ENCODE measurements at places on chromosomes 6 and 20.
A peak's percentile ranks its signal among the peaks of the same experiment; 100 is the strongest.

DNA sequence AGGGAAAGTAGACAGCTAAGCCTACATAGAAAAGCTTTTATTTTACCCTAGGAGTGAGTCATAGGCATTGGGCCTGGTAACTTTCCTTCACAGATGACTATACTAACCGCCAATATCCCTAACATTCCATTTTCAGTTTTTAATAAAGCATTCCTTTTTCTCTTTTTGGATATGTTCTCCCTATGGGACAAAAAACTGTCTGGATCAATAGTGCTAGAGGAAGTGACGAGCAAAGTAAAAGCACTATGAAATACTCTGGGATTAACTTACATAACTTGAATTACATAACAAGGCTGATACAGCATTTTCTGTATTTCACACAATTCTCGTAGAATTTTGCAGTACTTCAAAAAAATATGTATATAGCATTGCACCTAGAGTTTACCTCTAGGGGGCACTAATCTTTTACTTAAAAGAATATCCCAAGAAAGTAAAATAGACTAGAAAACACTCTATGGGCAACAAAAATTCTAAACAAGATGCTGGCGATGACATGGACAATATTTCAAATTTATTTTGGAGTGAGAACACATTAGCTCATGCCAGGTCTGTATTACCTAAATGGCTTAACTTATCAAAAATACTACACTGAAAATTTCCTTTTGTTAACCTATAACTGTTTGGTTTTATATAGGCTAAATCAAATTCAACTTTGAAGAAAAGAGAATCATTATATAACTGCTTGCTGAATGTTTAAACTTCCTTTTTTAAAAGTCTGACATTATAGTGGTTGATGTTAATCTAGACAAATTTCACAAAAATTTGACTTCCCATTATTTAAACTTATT is 66.3 kb upstream of the DST start:
- DNase-seq = peak; percentile 8

DNA sequence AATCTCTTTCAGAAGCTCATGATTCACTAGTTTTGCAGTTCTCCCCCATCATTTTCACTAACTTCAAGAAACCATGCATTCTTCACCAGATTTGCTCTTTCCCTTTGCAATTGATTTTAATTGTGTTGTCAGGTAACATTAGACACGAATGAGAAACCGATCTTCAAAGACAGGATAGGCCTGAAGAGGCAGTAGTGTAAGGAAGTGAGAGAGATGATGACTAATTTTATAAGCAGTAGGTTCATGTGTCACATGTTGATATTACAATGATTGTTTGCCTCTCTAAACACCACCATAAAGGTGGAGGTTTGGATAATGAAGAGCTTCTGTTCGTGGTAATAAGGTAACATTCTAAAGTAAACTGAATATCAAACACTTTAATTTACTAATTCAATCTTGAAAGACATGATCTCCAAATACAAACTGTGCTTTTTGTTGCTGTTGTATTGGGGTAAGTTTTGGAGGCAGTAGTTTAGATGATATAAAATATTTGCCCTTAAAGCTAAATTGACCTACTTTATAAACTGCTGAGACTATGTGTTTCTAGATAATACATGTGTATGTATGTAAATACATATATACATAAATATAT is 207.2 kb downstream of the PHACTR1 start:
- no peak for DNase-seq

- DNase-seq = no peak
Measured at GRCh38 chr6:109302176-109302575, 80.1 kb downstream of the CD164 start.

DNA sequence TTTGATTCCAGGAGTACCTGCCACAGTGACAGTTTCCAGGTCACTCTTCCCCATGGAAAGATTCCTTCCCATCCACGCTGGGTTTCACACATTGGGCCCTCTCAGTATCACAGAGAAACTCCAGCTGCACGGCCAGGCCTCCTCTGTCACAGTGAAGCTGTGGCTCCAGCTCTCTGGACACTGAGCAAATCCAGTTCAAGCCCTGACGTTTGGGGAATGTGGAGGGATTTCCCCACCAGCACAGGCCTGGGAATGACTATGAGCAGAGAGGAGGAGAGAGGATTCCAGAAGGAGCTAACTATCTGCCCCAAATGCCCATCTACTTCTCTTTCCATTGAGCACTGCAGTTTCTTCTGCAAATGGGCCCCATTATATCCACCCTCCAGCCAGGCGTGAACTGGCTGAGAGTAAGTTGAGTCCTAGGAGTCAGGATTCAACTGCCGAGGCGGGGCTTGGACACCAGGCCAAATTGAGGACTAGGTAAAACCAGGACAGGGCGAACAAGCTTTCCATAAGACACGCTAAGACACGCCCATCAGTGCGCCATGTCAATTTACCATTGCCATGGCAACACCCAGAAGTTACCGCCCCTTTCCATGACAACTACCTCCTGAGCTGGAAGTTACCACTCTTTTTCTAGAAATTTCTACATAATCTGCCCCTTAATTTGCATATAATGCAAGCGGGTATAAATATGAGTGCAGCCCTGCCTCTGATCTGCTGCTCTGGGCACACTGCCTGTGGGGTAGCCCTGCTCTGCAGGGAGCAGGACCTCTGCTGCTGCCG is 9.2 kb upstream of the BNIP5 start:
- no peak for DNase-seq

GRCh38 chr20:14336686-14337085 is 726 bp downstream of the FLRT3 start:
- no peak for DNase-seq

- no peak for DNase-seq
Measured at GRCh38 chr6:302760-303159, 10.5 kb downstream of the DUSP22 start.

DNA sequence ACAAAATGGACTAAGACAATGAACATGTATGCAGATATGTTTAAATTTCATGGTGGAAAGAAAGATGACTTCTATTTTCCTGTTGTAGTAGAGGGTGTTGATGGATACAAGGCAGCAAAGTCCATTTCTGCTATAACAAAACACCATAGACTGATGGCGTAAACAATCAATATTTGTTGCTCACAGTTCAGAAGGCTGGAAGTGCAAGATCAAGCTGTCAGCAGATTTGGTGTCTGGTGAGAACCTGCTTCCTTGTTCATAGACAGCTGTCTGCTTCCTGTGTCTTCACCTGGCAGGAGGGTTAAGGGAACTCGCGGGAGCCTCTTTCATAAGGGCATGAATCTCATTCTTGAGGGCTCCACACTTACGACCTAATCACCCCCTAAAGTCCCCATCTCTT is 83.0 kb upstream of the ELOVL5 start:
- DNase-seq = no peak

DNA sequence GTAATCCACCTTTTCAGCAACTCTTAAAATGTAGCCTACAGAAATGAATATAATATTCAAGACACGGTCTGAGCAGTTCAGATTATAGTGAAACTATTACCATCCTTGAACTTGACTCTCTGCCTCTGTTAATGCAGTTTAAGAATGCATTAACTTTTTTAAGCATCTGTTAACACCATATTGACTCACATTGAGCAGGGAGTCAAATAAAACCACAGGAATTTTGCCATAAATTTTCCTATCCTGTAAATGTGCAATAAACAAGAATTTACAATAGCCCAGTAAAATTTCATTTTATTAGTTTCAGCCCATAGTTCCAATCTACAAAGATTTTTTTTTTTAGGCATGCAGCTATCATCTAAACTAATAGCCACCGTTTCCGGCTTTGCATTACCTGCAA is 239.2 kb upstream of the DEFB112 start:
- DNase-seq = no peak

DNA sequence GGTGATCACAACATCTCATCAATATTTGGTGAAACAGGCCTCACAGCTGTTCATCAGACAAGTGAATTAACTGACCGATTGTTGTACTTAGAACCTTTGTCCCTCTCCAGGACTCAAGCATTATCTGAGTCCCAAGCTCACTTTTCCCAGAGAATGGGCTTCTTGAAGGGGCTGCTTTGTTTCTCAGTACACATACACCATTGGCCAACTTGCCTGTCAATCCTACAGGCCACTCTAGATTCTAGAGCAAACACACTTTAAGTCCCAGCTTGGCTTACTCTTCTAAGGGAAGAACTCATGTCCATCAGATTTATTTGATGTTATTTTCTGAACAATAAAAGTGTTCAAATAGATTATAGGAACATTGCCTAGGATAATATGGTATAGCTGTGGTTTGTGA is 249.5 kb downstream of the BCKDHB start:
- DNase-seq = no peak

DNA sequence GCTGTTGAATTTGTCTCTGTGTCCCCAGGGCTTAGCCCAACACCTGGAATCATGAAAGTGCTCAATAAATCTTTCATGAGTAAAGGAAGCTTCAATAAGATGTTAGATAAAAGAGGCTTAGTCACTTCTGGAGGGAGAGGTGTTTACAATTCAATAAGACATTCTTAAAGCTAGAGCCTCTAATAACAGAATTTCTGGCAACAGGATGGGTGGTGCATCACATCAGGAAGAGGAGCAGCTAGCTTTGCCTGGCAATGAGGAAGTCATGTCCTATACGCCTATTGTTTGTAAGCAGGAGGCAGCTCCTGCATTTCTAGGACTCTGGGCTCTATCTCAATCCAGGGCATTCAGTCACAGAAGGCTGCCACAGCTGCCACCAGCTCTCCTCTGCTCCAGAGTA is 638.5 kb downstream of the EPM2A start:
- no peak for DNase-seq

- DNase-seq = no peak
Measured at GRCh38 chr6:162963861-162964260, 236.1 kb downstream of the PACRG start.

DNA sequence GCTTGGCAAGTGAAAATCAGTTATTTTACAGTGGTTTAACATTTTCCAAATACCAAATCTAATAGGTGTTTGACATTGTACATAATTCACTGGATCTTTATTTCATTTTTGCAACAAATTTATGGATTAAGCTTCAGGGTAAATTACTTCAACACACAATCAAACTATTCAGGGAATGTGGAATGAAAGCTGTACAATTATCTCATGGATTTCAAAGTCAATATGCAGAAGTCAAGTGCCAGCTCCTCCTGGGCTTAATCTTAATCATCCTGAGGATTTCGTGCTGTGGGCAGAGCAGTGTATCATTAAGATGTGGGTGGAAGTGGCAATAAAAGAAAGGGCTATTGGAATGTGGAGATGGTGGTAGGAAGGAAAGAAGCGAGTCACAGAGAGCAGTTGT is 548.8 kb downstream of the COL12A1 start:
- no peak for DNase-seq

GRCh38 chr6:1498491-1499113 is 109.2 kb downstream of the FOXF2 start:
- DNase-seq = no peak

DNA sequence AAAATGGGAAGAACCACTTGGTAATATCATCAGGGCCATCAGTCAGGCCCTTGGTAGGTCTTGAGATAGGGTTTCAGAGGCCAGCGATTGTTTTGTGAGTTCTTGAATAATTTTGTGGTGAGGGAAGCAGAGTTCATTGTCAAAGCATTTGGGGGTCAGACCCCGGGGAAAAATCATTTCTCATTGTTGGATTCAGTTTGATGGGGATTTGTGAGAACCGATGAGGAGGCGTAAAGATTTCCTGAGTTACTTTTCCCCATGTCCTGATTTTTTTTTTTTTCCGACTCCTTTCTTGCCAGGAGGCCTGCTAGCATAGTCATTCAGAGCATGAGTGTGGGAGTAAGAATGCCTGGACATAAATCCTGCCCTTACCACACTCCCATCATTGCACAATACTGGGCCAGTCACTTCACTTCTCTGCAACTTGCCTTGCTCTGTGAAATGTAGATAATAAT is 60.3 kb downstream of the TSHZ2 start:
- DNase-seq = no peak

- no peak for DNase-seq
Measured at GRCh38 chr6:81750681-81751387, 1.6 kb downstream of the TENT5A start.

GRCh38 chr6:47908271-47908670 is 126.4 kb downstream of the OPN5 start:
- no peak for DNase-seq

- no peak for DNase-seq
Measured at GRCh38 chr20:44370639-44371218, 15.2 kb downstream of the HNF4A start.

GRCh38 chr6:34491091-34491430 is 25.2 kb downstream of the PACSIN1 start:
- no peak for DNase-seq

DNA sequence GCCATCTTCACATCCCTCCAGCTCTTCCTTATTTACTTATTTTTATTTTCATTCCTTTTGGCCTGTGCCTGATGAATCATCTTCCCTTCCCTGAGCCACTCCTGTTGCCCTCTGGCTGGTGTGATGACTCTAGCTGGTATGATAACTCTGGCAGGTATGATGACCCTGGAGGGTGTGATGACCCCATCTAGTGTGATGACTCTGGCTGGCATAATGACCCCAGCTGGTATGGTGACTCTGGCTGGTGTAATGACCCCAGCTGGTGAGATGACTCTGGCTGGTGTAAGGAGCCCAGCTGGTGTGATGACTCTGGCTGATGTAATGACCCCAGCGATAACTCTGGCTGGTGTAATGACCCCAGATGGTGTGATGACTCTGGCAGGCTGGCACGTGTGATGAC is 426.8 kb downstream of the QKI start:
- DNase-seq = no peak

DNA sequence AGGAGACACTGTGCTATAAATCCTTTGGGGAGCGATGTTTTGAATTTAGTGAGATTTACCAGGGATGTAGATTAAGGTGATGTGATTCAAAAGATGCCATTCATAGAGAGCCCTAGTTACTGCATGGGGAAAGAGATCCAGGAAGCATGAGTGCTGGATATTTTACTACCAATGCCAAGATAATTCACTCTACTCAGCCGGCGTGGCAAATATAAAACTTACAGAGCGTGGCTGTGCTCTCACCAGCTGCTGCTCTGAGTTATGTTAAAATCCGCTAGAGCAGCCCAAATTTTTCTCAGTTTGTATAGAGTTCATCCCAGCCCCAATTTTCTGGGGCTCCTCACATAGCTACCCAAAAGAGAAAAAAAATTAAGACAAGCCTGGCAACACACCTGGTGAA is 48.6 kb downstream of the BFSP1 start:
- no peak for DNase-seq

DNA sequence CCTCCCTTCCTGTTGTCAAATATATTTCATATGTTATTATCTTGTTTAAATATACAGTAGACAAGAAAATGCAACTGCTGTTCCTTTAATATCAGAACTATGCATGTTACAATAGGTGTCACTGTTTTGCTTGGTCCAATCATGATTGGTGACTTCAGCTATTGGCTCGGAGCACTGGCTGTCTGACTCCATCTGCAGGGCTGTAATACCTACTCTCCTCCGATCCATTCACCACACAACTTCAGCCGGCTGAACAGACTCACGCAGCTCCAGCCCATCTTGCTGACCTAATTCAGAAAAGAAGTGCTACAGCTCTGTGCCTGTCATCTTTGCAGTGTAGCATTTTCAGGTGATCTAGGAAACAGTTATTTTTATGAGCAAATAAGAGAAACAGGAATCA is at the start of gene BTBD3:
Gene BTBD3, plus strand, starts transcription at position 231 of the 400 bp plus-strand sequence. CDS start 383 bp downstream, outside the sequence.
- DNase-seq = no peak
